ENCODE measurements at places on chromosomes 3 and 15.

GRCh38 chr3:44506961-44507360 is 29.5 kb upstream of the ZNF445 start:
- no peak overlapping the region for H3K27ac ChIP-seq
- H3K4me3 ChIP-seq, result no peak overlapping the region
- H3K4me1 ChIP-seq, result peaks cover 6% of the 10 kb centered on the region
- no peaks in the 10 kb centered on the region for H3K27me3 ChIP-seq

DNA sequence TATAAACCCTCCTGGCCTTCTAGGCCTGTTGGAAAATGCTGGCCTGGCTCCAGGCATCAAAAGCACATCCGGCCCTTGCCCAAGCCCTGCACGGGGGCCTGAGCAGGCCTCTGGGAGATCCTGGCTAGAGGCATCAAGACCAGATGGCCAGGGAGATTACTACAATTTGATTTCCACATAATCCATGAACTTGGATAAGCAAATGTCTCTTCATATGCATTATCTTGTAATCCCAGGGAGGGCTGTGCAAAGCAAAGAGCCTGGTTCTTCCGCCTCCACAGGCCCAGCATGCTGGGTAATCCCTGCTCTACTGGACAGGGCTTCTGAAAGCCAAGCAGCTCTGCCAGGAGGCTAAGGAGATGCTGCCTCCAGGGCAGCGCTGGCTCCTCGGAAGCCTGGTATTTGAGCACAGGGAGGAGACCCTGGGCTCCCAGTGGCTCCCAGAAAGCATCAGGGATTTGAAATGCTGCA is 18.2 kb downstream of the MRPL46 start:
- H3K4me3 ChIP-seq, result no peak overlapping the region
- no peaks in the 10 kb centered on the region for H3K27me3 ChIP-seq
- H3K4me1 ChIP-seq, result no peaks in the 10 kb centered on the region
- no peak overlapping the region for H3K27ac ChIP-seq
- no peaks in the 10 kb centered on the region for H3K36me3 ChIP-seq

- no peaks in the 10 kb centered on the region for H3K4me1 ChIP-seq
- no peaks in the 10 kb centered on the region for H3K36me3 ChIP-seq
- no peak overlapping the region for H3K27ac ChIP-seq
- H3K4me3 ChIP-seq, result peak overlapping the region; percentile 49
- no peaks in the 10 kb centered on the region for H3K27me3 ChIP-seq
Observed at GRCh38 chr3:157626817-157627216, 123.6 kb upstream of the VEPH1 start.

DNA sequence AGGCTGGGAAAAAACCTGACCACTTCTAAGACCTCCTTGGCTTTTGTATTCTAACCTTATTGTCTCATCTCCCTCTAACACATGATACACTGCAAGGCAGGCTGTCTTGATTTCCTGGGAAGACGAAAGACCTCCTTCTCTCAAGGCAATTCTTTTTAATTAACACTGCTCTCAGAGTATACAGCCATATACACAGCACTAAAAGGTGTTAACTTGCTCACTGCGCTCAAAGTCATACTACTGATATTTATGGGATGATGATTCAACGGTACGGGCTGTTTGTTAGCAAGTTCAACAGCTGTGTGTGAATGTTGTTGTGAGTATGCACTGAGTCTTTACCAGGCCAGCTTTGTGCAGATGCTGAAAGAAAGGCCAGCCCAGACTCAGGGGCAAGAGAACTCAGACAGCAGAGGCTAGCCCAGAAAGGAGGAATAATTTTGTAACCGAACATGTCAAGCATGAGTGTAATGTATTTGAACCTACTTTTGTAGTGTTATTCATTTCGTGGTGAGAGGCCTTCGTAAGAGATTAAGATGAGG is 229.9 kb downstream of the IL5RA start:
- no peaks in the 10 kb centered on the region for H3K36me3 ChIP-seq
- no peak overlapping the region for H3K27ac ChIP-seq
- DNase-seq, result no peak
- H3K4me1 ChIP-seq, result peaks cover 4% of the 10 kb centered on the region

DNA sequence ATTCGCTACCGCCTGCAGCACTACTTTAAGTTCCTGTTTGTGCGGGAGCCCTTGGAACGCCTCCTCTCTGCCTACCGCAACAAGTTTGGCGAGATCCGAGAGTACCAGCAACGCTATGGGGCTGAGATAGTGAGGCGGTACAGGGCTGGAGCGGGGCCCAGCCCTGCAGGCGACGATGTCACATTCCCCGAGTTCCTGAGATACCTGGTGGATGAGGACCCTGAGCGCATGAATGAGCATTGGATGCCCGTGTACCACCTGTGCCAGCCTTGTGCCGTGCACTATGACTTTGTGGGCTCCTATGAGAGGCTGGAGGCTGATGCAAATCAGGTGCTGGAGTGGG is 995 bp downstream of the CHST14 start:
- no peaks in the 10 kb centered on the region for H3K27me3 ChIP-seq
- H3K27ac ChIP-seq, result peak overlapping the region; percentile 30
- H3K4me3 ChIP-seq, result peak overlapping the region; percentile 90
- H3K36me3 ChIP-seq, result peaks cover 4% of the 10 kb centered on the region

Data from neuronal stem cell (in vitro differentiated cells).